ENCODE measurements at places on chromosomes 7 and 10. TPM values are rescaled to one million over a fixed set of nuclear protein-coding genes. Genes with fewer than 3 reads are reported as not detected.

OR9A2 gene
- not detected for total RNA-seq

IDI2 gene
- total RNA-seq: not detected

ANLN gene
- 14.4 TPM for total RNA-seq

RELN gene
- total RNA-seq: 413 TPM

HIPK2 gene
- total RNA-seq: 5.9 TPM

SND1 gene
- 165 TPM for total RNA-seq

NUTM2E gene
- not detected for total RNA-seq

EIF3A gene
- 69.6 TPM for total RNA-seq

TEX36 gene
- total RNA-seq: not detected

CPVL gene
- total RNA-seq: 0.25 TPM

All from dermis microvascular lymphatic vessel endothelial cell (primary cell).